ENCODE measurements at places on chromosomes 11 and 22. TPM values are rescaled to one million over a fixed set of nuclear protein-coding genes. Genes with fewer than 3 reads are reported as not detected.

The MMP27 gene
- total RNA-seq: not detected

The ENTHD1 gene
- not detected for total RNA-seq

The SHISA8 gene
- not detected for total RNA-seq

The TMEM123 gene
- total RNA-seq: 116 TPM

The EEF1G gene
- total RNA-seq: 787 TPM

The UCP3 gene
- total RNA-seq: 3.1 TPM

The POLD4 gene
- total RNA-seq: 82.7 TPM

The TRIM34 gene
- total RNA-seq: 9.2 TPM

The ARHGAP8 gene
- total RNA-seq: 3.0 TPM

The DCDC1 gene
- 0.51 TPM for total RNA-seq

The C11orf65 gene
- total RNA-seq: 0.36 TPM

The OR9G1 gene
- total RNA-seq: not detected

The TYR gene
- total RNA-seq: not detected

The GVQW3 gene
- 3.7 TPM for total RNA-seq

The FOLH1 gene
- total RNA-seq: 1.9 TPM

The C11orf52 gene
- 2.7 TPM for total RNA-seq

The OR51B2 gene
- not detected for total RNA-seq

The BIK gene
- not detected for total RNA-seq

The LRRC32 gene
- total RNA-seq: 130 TPM

The PDGFD gene
- 66.5 TPM for total RNA-seq

The SNX32 gene
- 0.39 TPM for total RNA-seq

The MMP7 gene
- 0.42 TPM for total RNA-seq

The CCDC89 gene
- total RNA-seq: 1.9 TPM

The LMO1 gene
- not detected for total RNA-seq

The OR5B21 gene
- not detected for total RNA-seq

The NPAS4 gene
- 7.0 TPM for total RNA-seq

The SCN2B gene
- total RNA-seq: 0.78 TPM

The MGAT3 gene
- 2.5 TPM for total RNA-seq

The MS4A6A gene
- total RNA-seq: 214 TPM

The PLAAT5 gene
- total RNA-seq: 1.6 TPM

The BBOX1 gene
- 0.45 TPM for total RNA-seq

The TMEM86A gene
- 8.4 TPM for total RNA-seq

The FOLR2 gene
- total RNA-seq: 27.7 TPM

The APOL4 gene
- 10.5 TPM for total RNA-seq

The CRYAB gene
- 2,347 TPM for total RNA-seq

Data from aorta (tissue), 5 donors.